ENCODE measurements at places on chromosomes 2 and 18. TPM values are rescaled to one million over a fixed set of nuclear protein-coding genes. Genes with fewer than 3 reads are reported as not detected.
A peak's percentile ranks its signal among the peaks of the same experiment; 100 is the strongest.

The GCG gene
- total RNA-seq = not detected

The SERPINB11 gene
- 0.46 TPM for total RNA-seq

GRCh38 chr2:180040146-180040925 is 33.2 kb upstream of the CWC22 start:
- H3K4me1 ChIP-seq = no peaks in the 10 kb centered on the region
- DNase-seq = no peak
- H3K36me3 ChIP-seq = no peaks in the 10 kb centered on the region
- no peak overlapping the region for H3K4me3 ChIP-seq

- no peaks in the 10 kb centered on the region for H3K27me3 ChIP-seq
- H3K4me3 ChIP-seq = no peak overlapping the region
- H3K36me3 ChIP-seq = peaks cover 8% of the 10 kb centered on the region
- peaks cover 10% of the 10 kb centered on the region for H3K4me1 ChIP-seq
- no peak overlapping the region for H3K27ac ChIP-seq
Observed at GRCh38 chr2:74052732-74053710, 68.3 kb downstream of the TET3 start.

DNA sequence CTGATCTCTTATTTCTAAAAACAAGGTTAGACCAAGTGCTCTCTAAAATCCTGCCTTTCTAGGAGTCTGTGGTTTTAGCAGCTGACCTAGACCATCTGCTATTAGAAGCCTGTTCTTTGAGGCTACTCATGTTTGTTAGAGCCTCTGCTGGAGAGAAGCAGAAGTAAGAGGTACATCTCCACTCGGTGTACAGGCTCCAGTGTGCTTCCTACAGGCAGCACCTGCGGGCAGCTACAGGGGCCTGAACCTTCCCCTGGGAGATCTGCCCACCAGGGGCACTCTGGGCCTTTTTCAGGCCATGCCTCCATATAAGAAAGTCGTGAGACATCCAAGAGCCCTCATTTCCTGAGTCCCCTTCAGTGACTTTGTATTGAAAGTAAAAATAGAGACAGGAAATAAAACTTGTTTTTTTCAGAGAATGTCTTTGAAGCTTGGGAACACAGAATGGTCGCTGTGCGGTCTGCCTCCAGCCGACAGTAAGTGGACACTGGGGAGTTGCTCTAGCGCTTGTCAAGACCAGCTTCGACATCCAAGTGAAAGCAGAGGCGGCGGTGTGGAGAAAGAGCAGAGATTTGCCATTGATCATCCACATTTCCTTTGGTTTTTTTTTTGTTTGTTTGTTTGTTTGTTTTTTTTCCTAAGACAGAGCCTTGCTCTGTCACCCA is 31.7 kb downstream of the ONECUT2 start:
- H3K27ac ChIP-seq = no peak overlapping the region
- no peak overlapping the region for H3K4me3 ChIP-seq
- no peaks in the 10 kb centered on the region for H3K27me3 ChIP-seq
- DNase-seq = no peak
- H3K4me1 ChIP-seq = peaks cover 14% of the 10 kb centered on the region
- no peaks in the 10 kb centered on the region for H3K36me3 ChIP-seq

DNA sequence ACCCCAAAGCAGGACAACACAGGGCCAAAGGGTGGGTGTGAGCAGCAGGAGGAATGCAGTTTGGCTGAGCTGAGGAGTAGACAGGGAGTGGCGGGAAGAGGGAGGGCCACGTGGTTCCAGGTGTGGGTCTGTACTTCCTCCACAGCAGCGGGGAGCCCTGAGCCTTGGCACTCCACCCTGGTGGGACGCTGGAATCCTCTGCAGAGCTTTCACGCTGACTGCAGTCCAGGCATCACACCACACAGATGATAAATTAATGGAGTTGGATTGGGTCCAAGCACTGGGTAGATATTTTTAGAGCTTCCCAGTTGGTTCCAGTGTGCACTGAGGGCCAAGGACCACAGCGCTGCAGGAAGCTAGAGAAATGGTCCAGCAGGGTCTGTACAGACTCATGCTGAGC is 67.0 kb upstream of the TMEM200C start:
- no peaks in the 10 kb centered on the region for H3K36me3 ChIP-seq
- DNase-seq = no peak
- H3K4me3 ChIP-seq = no peak overlapping the region
- H3K27me3 ChIP-seq = no peaks in the 10 kb centered on the region

DNA sequence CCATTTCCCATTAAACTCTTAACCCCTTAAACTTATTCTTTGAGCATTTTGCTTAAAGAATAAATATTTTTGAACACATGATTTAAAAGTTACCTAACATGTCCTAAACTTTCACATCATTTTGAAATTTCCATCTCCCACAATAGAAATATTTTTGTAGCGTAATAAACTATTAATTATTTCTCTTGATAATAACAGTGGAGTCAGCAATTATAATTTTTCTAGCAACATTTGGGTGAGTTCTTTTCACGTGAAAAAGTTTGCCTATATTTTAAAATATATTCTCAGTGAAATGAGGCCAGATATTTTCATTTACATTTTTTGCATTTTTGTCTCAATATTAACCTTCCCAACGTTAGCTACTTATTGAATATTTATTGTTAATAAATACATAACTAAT is 320.4 kb upstream of the CRIM1 start:
- H3K36me3 ChIP-seq = no peaks in the 10 kb centered on the region
- no peak overlapping the region for H3K4me3 ChIP-seq
- H3K4me1 ChIP-seq = no peaks in the 10 kb centered on the region

DNA sequence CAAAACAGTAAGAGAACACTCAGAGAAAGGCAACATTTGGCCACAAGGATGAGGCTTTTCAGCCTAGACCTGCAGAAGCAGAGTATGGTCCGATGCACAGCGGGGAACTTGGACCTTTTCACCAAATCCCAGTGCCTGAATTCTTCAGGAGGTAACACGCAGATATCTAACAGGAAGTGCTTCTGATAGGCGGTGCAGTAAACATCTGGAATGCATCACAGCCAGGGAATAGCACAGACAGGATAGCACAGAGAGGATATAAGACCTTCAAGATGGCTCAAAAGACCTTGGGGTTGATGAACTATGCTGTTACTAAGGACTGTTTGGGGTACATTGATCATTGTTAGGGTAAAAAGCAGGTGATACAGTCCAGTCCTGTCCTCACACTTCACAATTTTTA is 1.7 kb downstream of the TMEM127 start:
- H3K4me1 ChIP-seq = peaks cover 54% of the 10 kb centered on the region
- peak overlapping the region; percentile 95 for H3K27ac ChIP-seq
- H3K27me3 ChIP-seq = no peaks in the 10 kb centered on the region
- peaks cover 15% of the 10 kb centered on the region for H3K36me3 ChIP-seq
- DNase-seq = no peak

- no peak overlapping the region for H3K4me3 ChIP-seq
- H3K4me1 ChIP-seq = no peaks in the 10 kb centered on the region
- H3K36me3 ChIP-seq = no peaks in the 10 kb centered on the region
- no peaks in the 10 kb centered on the region for H3K27me3 ChIP-seq
- no peak overlapping the region for H3K27ac ChIP-seq
- no peak for DNase-seq
Observed at GRCh38 chr2:49403637-49404036, 249.3 kb upstream of the FSHR start.
